ENCODE measurements at places on chromosomes 16 and 17. TPM values are rescaled to one million over a fixed set of nuclear protein-coding genes. Genes with fewer than 3 reads are reported as not detected.
A peak's percentile ranks its signal among the peaks of the same experiment; 100 is the strongest.

DNA sequence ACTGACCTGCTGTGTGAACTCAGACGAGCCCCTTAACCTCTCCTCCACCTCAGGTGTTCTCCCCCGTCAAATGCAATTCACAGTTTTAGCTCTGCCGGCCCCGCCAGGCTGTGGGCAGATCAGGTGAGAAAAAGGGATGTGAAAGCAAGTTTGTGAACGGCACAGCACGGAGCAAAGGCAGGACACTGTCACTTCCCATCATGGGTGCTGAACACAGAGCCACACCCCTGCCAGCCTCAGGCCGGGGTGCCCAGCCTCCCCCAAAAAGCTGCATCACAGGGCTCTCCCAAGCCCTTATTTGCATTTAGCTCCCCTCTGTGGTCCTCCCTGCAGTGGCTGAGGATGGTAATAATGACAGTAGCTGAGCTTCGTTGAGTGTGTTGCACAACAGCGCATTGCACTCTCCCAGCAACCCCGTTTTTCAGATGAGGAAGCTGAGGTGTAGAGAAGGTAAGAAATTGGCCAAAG, 88.8 kb upstream of the TNRC6C start:
- no peaks in the 10 kb centered on the region for H3K4me1 ChIP-seq
- no peaks in the 10 kb centered on the region for H3K36me3 ChIP-seq
- H3K4me3 ChIP-seq, result no peak overlapping the region
- H3K27me3 ChIP-seq, result no peaks in the 10 kb centered on the region

DNA sequence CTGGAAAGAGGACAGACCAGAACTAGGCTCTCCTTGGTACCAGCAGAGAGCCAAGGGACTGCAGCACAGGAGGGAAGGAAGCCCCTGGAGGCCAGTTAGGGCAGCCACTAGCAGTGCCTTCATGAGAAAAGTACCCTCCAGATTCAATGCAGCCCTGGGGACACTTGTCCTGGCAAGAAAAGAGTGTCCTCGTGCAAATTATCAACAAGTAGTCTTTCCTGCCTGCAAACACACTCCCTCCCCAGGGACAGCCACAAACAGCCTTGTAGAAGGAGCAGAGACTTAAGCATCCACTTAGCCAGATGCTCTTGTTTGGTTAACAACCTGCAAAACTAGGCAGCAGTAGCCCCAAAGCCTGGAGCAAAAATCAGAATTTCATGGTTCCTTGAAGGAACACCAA, 24.3 kb downstream of the CENPV start:
- H3K36me3 ChIP-seq, result no peaks in the 10 kb centered on the region
- H3K4me1 ChIP-seq, result no peaks in the 10 kb centered on the region
- no peaks in the 10 kb centered on the region for H3K27me3 ChIP-seq
- no peak overlapping the region for H3K4me3 ChIP-seq
- no peak overlapping the region for H3K27ac ChIP-seq
- no peak for DNase-seq

- no peaks in the 10 kb centered on the region for H3K36me3 ChIP-seq
- DNase-seq, result no peak
- H3K27ac ChIP-seq, result peak overlapping the region; percentile 99
- peaks cover 5% of the 10 kb centered on the region for H3K27me3 ChIP-seq
Measured at GRCh38 chr17:39981207-39981741, 667 bp downstream of the PSMD3 start.

DNA sequence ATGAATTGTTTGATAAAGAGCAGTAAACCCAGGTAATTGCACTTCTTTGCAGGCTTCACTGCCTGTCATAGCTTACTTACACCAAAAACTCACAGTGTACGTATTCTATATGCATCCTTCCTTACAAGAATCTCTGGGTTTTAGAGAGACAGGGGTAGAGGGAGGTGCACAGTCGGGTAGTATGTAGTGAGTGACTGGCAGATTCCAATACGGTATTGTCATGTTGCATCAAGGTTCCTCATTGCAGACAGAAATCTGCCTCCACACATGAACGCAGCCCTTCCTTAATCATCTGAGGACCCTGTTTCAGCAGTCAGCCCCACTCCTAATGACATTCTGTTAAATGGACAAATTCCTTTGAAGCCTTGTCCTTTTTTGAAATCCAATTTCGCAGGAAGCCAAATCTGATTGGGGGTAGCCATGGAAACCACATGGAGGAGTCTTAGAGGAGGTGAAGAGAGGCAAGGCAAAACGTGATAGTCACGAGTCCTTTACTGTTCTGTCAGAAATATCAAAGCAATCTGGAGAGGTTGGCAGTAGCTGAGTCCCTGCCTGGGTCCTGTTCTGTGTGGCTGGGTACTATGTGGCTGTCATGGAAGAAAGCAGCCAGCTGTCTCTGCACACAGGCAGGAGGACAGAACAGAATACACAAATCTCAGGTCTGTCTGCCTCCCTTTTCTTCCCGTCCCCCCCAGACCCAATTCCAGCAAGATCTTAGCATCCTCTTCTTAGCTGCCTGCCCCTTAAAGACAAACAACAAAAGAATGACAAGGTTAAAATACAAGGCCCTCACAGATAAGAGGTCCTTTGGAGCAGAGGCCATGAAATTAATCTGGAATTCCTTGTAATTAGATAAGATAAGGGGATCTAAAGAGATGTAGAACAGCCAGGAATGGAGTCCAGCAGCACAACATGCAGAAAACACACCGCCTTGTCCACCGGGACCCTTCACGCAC, 3.1 kb upstream of the SKAP1 start:
- peaks cover 43% of the 10 kb centered on the region for H3K27me3 ChIP-seq
- DNase-seq, result no peak
- no peaks in the 10 kb centered on the region for H3K4me1 ChIP-seq
- H3K27ac ChIP-seq, result no peak overlapping the region
- no peak overlapping the region for H3K4me3 ChIP-seq

PLA2G10 gene
- not detected for total RNA-seq
